Stimulated activated CD8-positive, alpha-beta memory T cell treated with anti-CD3 and anti-CD28 coated beads, Interleukin-7, amount 100 ng/mL, for 1 hour (primary cell): ENCODE measurements at places on chromosomes 2 and 18.

GRCh38 chr2:164964700-164965099, 9.4 kb upstream of the SLC38A11 start:
- no peak for DNase-seq

- DNase-seq, result no peak
Observed at GRCh38 chr2:66700677-66701066, 265.7 kb downstream of the MEIS1 start.

GRCh38 chr2:220811115-220811514, 761.0 kb downstream of the EPHA4 start:
- no peak for DNase-seq

GRCh38 chr2:74617122-74617521, 31.0 kb downstream of the M1AP start:
- DNase-seq, result no peak

DNA sequence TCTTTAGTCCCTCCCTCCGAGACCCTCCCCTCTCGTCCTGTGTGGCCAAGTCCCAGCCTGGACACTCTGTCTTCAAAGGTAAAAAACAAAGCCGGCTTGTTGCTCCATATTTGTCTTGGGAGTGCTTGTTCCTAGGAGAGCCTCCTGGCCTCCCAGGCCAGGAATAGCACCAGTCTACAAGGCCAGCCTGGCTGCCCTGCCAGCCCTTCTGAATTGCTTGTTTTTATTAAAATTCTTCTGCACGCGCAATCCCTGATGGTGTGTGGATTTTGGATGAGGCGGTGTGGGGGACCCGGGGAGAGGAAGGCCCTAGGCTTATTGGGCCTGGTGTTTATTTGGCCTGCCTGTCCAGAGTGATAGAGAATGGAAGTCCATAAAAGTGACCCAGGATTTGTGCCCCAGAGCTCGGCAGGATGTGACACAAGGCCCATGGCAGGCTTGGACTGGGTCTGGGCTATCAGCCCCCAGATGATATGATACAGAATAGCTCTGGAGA, 297.3 kb downstream of the CYP26B1 start:
- no peak for DNase-seq

DNA sequence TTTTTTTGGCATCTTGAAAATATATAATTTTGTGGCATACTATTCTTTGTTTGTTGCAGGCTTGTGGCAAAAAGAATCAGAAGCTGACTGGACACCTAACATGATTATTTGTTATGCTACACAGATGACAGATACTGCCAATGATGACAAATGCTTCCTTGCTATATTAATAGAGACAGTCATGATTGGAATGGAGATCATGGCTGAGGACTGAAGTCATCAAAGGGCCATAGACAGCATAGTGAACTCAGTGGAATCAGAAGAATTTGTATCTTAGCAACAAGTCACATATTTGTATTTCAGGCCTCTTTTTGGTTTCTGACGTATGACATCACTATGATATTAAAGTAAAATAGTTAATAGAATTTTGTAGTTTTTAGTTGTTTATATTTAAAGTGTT, 1003.8 kb upstream of the DDX18 start:
- no peak for DNase-seq

DNA sequence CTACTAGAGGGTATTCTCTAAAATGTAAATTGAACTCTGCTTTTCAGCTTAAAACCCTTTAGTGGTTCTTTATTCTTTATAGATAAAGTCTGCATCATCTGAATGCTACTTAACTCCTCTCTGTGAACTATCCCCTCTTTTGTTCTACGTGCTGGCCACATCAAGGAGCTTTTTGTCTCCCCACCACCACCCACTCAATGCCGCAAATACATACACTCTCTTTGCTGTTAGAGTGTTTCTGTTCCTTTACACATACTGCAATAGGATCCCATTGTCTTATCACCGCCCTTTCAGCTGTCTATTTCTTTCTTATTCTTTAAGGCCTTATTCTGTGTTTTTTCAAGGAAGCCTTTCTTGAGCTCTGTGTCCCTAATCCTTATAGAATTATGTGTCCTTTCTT, 83.3 kb downstream of the EML4 start:
- DNase-seq, result no peak

- DNase-seq, result no peak
Observed at GRCh38 chr2:84827978-84828575, 52.8 kb downstream of the TRABD2A start.

- DNase-seq, result no peak
Observed at GRCh38 chr18:71398531-71398930, 1109.7 kb downstream of the SOCS6 start.

- no peak for DNase-seq
Observed at GRCh38 chr18:42082415-42083234, 127.6 kb downstream of the PIK3C3 start.
